ENCODE measurements at places on chromosomes 6 and 20.

- H3K27ac ChIP-seq = no peak overlapping the region
- no peak for DNase-seq
- H3K4me1 ChIP-seq = no peaks in the 10 kb centered on the region
- no peaks in the 10 kb centered on the region for H3K27me3 ChIP-seq
- H3K36me3 ChIP-seq = peaks cover 43% of the 10 kb centered on the region
Measured at GRCh38 chr6:484746-485145, 93.2 kb downstream of the IRF4 start.

GRCh38 chr6:27161946-27162603, 85.4 kb upstream of the PRSS16 start:
- H3K4me1 ChIP-seq = peaks cover 8% of the 10 kb centered on the region
- H3K27me3 ChIP-seq = no peaks in the 10 kb centered on the region
- DNase-seq = no peak
- H3K27ac ChIP-seq = no peak overlapping the region

DNA sequence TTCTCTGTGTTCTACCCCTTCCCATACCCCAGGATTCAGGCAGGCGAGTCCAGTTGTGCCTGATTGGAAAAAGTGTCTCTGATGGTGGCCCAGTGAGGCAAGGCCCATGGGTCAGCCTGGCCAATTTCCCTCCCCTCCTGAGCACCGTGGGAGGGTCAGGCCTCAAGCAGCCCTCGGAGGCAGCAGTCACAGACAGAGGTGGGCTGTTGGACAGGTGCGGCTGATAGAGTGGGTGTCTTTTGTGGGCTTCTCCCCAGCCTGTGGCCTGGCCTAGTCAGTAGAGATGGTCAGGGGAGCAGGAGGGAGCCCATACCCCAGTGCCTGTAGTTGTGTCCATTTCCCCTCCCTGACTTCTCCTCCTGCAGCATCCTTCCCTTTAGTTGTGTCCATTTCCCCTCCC, 8.9 kb downstream of the MYT1 start:
- no peaks in the 10 kb centered on the region for H3K4me1 ChIP-seq
- no peak for DNase-seq
- peaks cover 27% of the 10 kb centered on the region for H3K27me3 ChIP-seq
- H3K36me3 ChIP-seq = no peaks in the 10 kb centered on the region
- H3K27ac ChIP-seq = no peak overlapping the region

DNA sequence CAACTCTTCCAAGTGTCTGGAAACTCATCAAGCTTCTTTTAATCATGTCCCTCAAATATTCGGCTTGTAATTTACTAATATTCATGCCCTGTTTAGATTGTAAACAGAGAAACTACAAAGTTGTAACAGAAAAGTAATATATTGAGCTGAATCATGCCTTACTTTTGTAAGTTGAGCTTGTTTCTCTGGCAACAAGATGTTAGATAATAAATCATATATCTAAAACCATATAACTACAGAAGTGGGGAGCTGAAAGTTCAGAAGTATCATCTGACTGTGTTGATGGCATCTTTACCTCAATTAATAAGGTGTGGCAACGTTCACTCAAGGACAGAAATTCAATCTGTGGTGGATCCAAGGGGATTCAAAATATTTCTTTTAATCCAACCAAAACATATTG, 263.9 kb downstream of the PLCB1 start:
- no peaks in the 10 kb centered on the region for H3K4me1 ChIP-seq
- H3K27ac ChIP-seq = no peak overlapping the region
- no peaks in the 10 kb centered on the region for H3K27me3 ChIP-seq
- no peaks in the 10 kb centered on the region for H3K36me3 ChIP-seq
- no peak for DNase-seq
- H3K4me3 ChIP-seq = no peak overlapping the region

- no peaks in the 10 kb centered on the region for H3K4me1 ChIP-seq
- H3K36me3 ChIP-seq = no peaks in the 10 kb centered on the region
- no peaks in the 10 kb centered on the region for H3K27me3 ChIP-seq
Measured at GRCh38 chr6:105836379-105836778, 249.8 kb upstream of the PRDM1 start.

DNA sequence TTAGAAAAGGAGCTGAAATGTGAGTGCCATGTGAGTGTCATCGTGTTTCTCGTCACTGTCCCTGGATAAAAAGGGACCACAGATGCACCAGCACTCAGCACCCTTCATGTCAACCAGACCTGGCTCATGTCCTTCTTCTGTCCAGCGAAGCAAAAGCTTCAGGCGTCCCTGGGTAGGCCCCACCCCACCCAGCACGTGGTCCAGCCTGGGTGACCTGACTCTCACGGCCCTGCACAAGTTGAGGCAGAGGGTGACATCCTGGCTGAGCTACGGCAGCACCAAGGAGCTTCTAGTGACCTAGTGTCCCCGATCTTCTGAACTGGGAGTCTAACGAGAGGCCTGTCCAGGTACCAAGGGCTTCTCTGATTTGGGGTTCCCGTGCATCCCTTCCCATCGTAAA, 37.8 kb downstream of the PSMG4 start:
- H3K27ac ChIP-seq = no peak overlapping the region
- DNase-seq = no peak
- H3K4me1 ChIP-seq = no peaks in the 10 kb centered on the region

DNA sequence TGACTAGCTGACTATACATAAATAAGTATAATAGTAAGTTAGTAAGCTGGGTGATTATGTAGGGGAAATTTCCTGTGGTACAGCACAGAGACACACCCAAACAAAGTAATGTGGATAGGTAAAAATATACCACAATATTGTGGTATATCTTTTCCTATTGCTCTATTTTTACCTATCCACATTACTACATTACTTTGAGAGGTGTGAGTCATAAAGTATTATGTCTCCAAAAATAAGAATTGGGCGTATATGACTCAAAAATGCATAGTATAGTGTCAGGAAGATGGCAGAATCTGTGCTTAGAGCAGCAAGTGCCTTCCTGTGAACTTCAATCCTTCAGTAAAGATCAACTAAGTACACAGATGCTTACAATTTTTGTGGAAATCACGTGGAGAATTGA, 2.7 kb upstream of the SIRPG start:
- H3K36me3 ChIP-seq = no peaks in the 10 kb centered on the region
- no peak overlapping the region for H3K27ac ChIP-seq
- H3K4me1 ChIP-seq = no peaks in the 10 kb centered on the region
- H3K27me3 ChIP-seq = peaks cover 3% of the 10 kb centered on the region
- no peak overlapping the region for H3K4me3 ChIP-seq

All from heart left ventricle (tissue), 16 donors.